Kasumi-1 (cell line): ENCODE measurements at places on chromosomes 1 and 21.
A peak's percentile ranks its signal among the peaks of the same experiment; 100 is the strongest.

DNA sequence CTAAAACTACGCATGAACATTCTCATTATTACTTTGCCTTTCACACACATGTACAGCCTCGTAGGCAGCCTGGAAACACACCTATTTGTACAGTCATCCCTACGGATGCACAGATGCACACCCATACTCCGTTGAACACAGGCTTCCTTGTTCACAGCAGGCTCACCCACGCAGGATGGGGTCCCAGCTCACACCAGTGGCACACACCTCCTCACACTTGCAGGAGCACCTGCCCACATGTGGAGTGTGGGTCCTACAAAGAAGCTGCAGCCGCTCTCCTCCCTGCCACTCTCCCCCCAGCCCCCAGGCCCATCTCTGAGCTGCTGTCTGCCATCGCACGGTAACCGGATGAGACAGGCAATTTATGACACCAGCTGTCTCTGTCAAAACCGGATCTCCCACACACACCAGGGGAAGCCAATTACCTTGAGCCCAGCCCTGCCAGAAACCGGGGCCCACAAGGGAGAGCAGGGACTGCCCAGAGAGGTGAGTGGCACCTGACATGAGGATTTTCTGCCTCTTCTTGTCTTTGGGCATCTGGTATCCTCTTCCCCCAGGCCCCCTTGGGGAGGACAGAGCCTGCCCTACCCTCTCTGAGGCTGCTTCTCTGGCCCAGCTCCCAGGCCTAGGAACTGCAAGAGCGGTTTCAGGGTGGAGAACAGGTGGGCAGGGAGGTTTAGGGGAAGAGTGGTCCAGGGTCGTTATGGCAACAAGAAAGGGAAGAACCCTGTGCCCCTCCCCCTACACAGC, 175.4 kb downstream of the IGSF21 start:
- no peak for DNase-seq

DNA sequence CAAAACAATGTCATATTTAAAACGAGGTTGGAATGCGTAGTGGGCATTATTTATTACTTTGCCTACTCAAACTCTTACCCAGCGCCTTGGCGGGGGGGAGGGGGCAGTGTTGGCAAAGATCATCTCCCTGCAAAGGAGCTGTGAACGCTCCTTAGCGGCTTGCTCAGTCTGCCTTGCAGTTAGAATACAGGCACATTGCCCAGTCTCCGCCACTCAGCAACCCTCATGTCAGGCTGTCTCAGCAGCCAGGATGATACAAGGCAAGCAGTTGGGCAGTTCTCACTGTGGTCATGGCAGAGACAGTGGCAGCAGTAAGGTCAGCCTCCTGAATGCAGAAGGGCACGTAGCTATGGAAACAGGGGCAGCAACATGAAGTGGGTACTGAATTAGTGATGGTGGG, 170.4 kb upstream of the KCNK2 start:
- no peak for DNase-seq

DNA sequence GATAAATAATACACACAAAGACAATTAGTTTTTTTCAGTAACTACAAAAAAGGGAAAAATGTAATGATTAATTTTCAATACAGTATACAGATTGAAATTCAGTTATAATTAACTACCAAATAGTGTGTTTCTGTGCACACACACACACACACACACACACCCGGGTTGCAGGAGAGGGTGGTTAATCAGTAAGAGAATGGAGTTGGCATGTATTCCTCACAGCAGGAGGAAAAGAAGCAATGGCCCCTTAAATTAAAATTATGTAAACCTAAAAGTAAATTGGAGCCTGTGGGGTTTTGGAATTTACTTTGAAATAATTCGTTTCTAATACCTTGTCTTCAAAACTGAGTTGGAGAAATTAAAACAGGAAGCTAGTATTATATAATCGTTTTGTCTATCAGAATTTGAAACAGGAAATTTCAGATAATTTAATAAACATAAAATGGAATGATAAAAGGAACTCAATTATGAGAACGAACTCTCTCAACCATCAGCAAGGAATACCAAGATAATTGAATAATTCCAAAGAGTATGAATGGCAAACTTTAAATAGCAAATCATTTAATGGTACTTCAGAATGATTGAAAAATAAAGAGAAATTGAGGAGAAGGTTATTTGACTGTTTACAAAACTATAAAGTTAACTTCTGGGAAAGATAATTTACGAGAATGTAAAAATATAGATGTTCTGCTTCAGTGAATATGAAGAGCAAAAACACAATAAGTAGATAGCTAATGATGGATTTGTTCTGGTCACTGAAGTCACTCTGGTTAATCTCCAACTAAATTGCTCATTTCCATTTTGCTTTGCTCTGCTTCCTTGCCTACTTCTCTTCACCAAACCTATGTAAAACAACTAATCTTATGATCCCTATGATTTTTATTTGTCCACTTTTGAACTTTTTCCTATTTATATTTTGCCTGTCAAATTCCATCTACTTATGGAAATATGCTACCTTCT, 547.9 kb upstream of the ZP4 start:
- no peak for DNase-seq

DNA sequence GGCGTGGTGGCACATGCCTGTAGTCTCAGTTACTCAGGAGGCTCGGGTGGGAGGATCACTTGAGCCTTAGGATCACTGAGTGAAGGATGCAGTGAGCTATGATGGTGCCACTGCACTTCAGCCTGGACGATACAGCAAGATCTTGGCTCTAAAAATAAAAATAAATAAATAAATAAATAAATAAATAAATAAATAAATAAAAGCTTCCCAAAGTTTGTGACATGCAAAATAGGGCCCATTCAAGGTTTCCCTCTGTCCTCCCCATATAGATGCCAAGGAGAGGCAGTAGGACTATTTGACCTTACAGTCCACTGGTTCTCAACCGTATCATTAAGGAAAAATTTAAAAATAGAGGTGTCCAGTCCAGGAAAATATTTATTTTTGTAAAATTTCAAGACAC, 41.2 kb downstream of the ZBTB8OS start:
- DNase-seq: no peak

- no peak for DNase-seq
Observed at GRCh38 chr1:151166505-151166956, 587 bp downstream of the SCNM1 start.

GRCh38 chr1:151924691-151925587, 15.6 kb upstream of the THEM4 start:
- DNase-seq: no peak

DNA sequence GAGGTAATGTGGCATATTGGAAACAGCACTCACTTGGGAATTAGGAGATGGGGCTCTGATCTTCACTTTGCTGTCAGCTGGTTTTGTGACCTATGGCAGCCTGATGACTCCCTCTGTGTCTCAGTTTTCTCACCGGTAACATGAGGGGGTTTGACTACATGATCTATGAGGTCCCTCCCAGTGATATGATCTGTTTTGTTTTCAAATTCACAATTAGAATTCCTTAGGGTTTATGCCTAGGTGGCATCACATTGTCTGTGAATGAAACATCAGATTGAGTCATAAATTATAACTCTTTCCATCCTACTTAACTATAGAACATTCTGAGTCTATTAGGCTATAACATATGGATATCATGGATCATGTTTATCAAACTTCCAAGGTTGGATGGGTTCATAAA, 386.6 kb downstream of the PTBP2 start:
- no peak for DNase-seq

DNA sequence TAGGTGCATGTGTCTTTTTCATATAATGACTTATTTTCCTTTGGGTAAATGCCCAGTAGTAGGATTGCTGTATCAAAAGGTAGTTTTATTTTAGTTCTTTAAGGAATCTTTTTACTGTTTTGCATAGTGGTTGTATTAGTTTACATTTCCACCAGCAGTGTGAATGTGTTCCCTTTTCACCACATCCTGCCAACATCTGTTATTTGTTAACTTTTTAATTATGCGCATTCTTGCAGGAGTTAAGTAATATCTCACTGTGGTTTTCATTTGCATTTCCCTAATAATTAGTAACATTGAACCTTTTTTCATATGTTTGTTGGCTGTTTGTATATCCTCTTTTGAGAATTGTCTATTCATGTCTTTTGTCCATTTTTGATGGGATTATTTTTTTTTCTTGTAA, 1761.9 kb downstream of the PLA2G4A start:
- DNase-seq: no peak

GRCh38 chr1:220462752-220463151, 65.2 kb upstream of the MARK1 start:
- no peak for DNase-seq

DNA sequence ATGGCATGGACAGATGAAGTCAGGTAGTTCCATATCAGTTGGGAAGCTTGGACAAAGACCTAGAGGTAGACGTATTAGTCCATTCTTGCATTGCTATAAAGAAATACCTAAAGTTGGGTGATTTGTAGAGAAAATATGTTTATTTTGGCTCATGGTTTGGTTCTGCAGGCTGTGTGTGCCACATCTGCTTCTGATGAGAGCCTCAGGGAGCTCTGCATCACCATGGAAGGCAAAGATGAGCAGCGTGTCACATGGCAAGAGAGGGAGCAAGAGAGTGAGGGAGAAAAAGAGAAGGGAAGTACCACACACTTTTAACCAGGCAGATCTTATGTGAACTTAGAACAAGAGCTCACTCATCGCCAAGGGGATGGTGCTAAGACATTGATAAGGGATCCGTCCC, 9.0 kb downstream of the TSACC start:
- no peak for DNase-seq

GRCh38 chr1:906600-907420, 16.9 kb upstream of the SAMD11 start:
- DNase-seq: peak; percentile 82

DNA sequence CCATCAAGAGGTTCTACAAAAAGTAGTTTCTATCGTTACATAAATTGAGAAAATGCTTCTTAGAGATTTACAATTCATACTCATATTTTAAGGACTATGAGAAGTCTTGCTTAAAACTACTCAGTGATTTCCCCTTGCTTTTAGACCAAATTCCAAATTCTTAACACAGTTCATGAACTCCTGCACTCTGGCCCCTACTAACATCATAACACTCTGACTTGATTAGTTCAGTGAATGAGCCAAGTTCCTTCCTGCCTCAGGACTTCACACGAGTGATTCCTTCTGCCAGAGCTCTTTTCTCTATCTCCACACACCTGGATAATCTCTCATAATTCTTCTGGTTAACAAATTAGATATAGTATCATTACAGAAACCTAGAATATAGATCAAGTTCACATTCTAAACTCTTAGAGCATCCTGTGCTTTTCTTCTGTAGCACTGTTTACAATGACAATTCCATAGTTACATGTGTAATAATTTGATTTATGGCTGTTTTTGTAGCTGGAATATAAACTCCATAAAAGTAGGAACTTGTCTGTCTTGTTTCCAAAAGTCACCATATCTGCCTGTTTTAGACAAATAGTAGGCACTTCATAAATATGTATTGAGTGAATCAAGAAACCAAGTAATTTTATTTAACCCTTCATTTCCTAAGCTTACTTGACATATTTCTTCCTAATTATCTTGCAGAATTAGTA, 59.9 kb downstream of the NUF2 start:
- DNase-seq: no peak

DNA sequence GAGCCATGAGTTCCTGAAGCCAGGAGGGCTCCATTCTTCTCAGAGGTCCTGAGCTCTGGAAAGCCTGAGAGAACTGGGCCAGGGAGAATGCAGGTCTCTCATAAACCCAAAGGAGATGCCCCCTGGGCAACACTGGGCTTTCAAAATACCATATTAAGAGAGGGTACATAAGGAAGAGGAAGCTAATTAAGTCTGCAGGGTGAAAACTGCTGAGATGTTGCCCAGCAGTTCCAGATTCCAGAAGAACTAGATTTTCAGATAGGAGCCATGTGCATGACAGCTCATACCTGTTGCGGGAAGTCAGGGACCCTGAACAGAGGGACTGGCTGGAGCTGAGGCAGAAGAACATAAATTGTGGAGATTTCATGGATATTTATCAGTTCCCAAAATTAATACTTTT, 40.9 kb downstream of the CYP4A11 start:
- DNase-seq: no peak

GRCh38 chr1:225813214-225813964, 3.5 kb downstream of the EPHX1 start:
- DNase-seq: peak; percentile 12

- no peak for DNase-seq
Observed at GRCh38 chr1:193066606-193067005, 7.2 kb downstream of the RO60 start.

DNA sequence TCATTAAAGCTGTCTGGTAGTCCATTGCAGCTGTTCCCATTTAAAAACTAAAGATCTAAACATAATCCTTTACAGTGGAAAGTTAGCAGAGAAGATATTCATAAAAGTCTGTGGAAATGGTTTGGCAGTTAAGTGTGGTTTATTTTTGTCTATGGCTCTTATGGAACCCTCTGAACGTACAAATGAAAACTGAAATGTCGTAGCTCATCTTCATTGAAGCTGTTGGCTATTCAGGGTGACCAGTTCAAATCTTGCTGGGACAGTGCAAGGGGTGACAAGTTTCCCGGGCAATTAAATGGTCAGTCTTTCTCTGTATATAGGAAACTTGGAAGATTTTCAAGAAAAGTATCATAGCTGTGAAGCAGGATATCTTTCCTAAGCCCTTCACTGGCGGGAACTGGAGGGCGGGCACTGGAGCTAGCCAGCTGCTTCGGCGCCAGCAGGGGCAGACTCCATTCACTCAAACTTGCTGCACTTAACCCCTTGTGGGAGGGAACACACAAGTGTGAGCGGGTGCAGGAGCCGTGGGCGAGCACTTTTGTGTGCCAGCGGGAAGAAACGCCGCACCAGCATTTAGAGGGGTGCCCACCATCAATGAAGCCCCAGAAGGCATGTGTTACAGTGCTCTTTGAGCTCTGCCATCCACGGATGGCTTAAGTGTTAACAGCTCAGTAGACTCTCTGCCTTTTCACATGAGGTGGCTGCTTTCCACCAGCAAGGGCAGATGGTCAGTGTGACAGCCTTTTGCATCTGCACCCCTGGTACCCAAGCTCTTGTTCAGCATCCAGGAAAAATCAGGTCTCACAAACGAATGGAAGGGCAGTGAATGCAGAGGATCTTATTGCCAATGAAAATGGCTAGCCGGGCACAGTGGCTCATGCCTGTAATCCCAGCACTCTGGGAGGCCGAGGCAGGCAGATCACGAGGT, 232.1 kb upstream of the KAZN start:
- DNase-seq: no peak

- no peak for DNase-seq
Observed at GRCh38 chr1:198809247-198809646, 170.4 kb downstream of the PTPRC start.

- no peak for DNase-seq
Observed at GRCh38 chr1:116465477-116465844, 92.4 kb downstream of the ATP1A1 start.

- no peak for DNase-seq
Observed at GRCh38 chr1:206075786-206076755, 23.1 kb downstream of the RHEX start.

GRCh38 chr1:36301220-36301619, 4.9 kb upstream of the SH3D21 start:
- no peak for DNase-seq

- DNase-seq: no peak
Observed at GRCh38 chr1:11736746-11737639, 1.1 kb downstream of the AGTRAP start.
